Testis (tissue), 5 donors: ENCODE measurements at places on chromosomes 2 and 18.

DNA sequence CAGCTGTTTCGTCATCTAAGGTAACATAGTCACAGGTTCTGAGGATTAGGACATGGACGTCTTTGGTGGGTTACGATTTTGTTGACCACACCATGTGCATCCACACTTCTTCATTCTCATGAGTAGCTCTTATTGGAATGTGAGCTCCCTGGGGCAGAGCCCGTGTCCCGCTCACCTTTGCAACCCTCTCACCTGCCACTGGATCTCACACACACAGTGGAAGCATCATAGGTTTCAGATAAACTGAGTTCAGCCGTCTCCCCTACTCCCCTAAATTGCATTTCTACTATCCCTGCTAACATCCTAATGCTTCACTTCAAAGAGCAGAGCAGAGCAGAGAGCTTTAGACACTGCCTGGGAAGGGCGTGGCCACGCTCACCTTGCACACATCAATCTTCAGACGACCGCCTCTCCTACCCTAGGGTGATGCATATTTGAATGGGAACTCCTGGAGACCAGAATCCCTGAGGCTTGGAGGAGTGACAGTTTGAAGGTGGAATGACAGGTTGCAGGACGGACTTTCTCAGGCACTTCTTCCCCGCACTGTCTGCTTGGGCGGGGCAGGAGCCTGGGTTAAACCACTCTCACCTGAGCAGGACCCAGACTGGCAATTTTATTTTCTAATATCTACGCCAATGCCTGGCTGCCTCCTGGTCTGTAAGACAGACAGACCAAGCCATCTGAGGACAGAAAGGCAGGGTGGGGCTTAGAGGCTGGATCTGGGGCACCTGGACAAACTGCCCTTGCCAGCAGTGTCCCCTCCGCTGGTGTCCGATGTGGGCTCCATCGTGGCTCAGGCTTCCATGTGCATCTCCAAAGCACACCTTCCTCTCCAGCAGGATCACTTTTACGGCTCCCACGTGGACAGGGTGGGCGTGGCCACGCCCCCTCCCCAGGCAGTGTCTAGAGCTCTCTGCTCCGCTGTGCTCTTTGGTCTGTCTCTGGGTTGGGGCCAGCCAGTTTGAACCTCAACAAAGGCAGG lies 229.5 kb upstream of the COPS8 start:
- H3K36me3 ChIP-seq: no peaks in the 10 kb centered on the region
- H3K4me3 ChIP-seq: no peak overlapping the region
- no peaks in the 10 kb centered on the region for H3K27me3 ChIP-seq
- no peak for DNase-seq
- H3K4me1 ChIP-seq: peaks cover 6% of the 10 kb centered on the region

DNA sequence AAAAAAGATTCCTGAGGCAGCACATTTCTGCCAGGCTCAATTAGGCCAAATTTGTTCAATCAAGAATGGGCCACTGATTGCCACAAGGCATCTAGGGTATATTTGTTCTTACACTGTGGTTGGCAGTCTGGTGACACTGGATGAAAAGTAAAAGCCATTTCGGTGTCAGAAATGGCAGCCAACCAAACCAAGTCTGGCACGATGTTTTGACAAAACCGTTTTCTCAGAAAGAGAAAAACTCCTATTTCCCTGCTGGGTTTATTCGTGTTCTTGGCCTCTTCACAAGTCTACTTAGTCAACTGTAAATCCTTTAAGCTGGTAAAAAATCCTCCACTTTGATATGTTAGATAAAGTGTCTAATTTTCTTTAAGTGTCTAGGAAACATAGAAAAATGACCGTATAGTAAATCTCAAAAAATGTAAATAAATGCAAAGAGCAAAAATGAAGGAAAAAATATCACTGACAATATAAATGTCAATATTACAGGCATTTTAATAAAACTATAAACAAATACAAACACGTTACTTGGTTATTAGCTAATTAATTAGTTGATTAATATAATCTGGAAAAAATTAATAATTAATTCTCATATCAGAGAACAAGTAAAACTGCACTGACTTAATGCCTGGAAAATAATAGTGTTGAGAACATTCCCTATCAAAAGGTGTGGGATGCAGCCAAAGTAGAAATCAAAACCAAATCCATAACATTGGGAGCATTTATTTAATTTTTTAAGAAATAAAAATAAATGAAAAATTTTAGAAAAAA lies 182.0 kb upstream of the ZNF804A start:
- no peak for DNase-seq
- no peaks in the 10 kb centered on the region for H3K4me1 ChIP-seq
- no peak overlapping the region for H3K4me3 ChIP-seq
- H3K27ac ChIP-seq: no peak overlapping the region

DNA sequence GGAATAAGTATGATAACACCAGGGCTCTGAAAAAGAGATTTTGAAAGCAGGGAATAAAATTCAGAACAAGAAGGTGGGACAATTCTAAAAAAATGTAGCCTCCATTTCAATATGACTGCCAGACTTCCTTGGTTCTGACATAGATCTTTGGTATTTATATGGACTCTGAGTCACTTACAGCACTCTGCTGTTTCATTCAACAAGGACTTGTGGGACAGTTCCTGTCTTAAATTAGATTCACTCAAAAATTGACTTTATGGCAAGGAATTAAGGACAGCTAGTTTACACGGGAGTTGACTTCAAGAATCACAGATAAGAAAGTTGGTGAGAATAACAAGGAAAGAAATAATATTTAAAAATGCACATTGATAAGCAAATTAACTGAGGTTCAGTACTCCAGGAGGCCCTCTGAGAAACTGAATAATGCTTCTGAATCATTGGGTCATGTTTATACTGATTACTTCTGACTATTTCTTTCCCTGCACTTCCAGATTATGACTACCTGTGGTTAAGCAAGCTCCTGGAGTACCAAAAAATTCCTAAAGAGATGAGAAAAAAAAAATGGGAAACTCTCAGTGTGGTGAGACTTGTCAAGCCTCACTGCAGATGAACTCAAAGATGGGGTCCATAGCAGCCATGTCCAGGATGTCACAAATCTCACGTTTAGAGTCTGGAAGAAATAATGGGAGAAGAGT lies 828.3 kb upstream of the PIK3C3 start:
- H3K27ac ChIP-seq: no peak overlapping the region
- no peak for DNase-seq
- no peaks in the 10 kb centered on the region for H3K4me1 ChIP-seq
- no peaks in the 10 kb centered on the region for H3K36me3 ChIP-seq
- no peaks in the 10 kb centered on the region for H3K27me3 ChIP-seq

DNA sequence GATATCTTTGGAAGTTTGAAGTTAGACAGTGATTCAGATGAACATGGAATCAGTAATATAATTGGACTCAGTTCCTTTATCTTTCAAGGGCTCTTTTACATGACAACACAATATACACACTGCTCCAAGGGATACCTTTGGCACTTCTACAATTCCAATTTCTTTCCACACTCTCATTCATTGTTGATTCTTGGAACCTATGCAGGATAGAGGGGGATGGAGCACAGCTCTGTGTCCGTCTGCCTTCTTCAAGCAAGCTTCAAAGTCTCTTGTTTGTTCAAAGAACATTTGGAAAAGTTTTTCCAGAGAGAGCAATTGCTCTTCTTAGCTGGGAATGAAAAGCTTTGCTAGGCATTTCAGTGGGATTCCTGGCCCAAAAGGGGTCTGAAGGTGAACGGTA lies 276.2 kb upstream of the ZEB2 start:
- no peaks in the 10 kb centered on the region for H3K4me1 ChIP-seq
- H3K27me3 ChIP-seq: no peaks in the 10 kb centered on the region
- DNase-seq: no peak

DNA sequence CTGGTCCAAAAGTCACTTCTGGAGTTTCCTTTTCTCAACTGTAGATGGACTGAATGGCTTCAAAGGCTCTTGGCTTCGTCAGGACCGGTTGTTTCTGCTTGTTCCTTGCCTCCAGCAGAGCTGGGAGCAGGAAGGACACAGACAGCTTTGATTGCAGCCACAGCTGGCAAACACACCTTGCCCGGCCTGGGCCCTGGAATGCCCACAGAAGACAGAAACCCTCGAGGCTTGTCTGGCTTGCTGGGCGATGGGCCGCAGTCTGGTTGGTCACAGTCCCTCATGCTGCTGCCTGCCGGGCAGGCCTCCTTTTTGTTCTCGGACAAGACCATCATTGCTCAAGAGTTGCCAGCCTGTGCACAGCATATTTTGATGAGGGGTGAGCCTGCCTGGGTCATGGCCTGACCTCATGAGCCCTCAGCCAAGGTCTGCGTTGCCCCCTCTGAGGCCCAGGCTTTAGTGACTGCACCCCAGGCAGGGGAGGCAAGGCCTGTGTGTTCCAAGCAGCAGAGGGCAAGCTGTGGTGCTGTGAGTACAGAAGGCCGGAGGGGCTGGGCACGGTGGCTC lies 37.8 kb downstream of the ATP6V1C2 start:
- H3K4me1 ChIP-seq: no peaks in the 10 kb centered on the region
- H3K36me3 ChIP-seq: no peaks in the 10 kb centered on the region
- no peak for DNase-seq

GRCh38 chr2:108533832-108534583 lies at the start of gene LIMS1:
LIMS1 (plus strand) TSS chr2:108534470; CDS start chr2:108534563, 93 bp downstream.
- peak within 1 kb of the TSS; percentile 83 for H3K27ac ChIP-seq
- peaks cover 3% of the 10 kb centered on the region for H3K4me1 ChIP-seq
- peak; percentile 95 for DNase-seq
- H3K4me3 ChIP-seq: peak within 1 kb of the TSS; percentile 53
- H3K36me3 ChIP-seq: no peaks in the 10 kb centered on the region

DNA sequence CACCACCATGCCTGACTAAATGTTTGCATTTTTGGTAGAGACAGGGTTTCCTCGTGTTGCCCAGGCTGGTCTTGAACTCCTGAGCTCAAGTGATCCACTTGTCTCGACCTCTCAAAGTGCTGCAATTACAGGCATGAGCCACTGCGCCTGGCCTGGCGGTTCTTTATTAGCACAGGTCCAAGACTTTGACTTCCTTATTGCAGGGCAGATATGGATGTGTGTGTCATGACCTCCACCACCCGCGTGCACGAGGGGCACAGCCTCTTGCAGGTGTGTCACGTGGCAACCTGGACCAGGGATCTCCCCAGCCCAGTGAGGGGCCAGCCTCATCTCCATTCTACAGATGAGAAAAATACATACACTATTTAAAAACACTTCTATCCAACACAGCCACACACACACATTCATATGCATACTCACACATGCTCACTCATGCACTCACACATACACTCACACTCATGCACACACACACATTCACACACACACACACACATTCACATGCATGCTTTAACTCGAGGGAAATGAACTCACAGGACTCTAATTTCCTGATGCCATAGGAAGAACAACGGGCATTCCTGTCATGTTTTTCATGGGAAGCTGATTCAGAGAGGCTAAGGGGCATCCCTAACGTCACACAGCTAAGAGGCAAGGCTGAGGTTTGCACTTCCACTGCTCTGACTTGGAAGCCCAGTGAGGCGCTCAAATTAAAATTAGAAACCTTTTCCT lies 38.8 kb downstream of the RRM2 start:
- H3K36me3 ChIP-seq: no peaks in the 10 kb centered on the region
- no peak for DNase-seq
- no peaks in the 10 kb centered on the region for H3K27me3 ChIP-seq

GRCh38 chr2:156309167-156309566 lies 23.4 kb downstream of the NR4A2 start:
- H3K27ac ChIP-seq: no peak overlapping the region
- H3K36me3 ChIP-seq: no peaks in the 10 kb centered on the region
- H3K27me3 ChIP-seq: no peaks in the 10 kb centered on the region

DNA sequence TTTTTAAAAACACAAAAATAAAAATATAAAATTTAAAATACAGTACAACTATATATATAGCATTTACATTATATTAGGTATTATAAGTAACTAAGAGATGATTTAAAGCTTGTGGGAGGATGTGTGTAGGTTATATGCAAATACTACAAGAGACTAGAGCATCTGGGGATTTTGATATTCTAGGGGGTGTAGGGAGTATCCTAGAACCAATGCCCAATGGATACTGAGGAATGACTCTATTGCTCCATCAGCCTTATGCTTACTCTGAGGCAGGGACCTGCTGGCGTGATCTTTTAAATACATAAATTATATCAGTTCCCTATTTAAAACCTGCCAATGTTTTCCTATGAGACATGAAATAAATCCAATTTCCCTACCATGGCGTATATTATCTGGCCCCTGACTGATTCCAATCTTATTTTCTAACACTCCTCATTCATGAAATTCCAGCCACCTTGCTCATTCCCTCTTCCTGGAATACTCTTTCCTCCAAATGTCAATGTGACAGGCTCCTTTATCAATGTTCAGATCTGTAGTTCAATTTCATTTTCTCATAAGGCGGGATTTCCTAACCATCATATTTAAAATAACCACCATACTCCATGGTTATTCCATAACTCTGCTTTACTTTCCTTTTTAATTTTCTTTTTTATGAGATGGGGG lies 22.2 kb downstream of the SP3 start:
- H3K36me3 ChIP-seq: no peaks in the 10 kb centered on the region
- peaks cover under 1% of the 10 kb centered on the region for H3K4me1 ChIP-seq
- DNase-seq: no peak

- H3K27me3 ChIP-seq: no peaks in the 10 kb centered on the region
- H3K4me1 ChIP-seq: no peaks in the 10 kb centered on the region
- H3K27ac ChIP-seq: no peak overlapping the region
- no peak for DNase-seq
Measured at GRCh38 chr2:121187982-121188411, 97.0 kb downstream of the TFCP2L1 start.

DNA sequence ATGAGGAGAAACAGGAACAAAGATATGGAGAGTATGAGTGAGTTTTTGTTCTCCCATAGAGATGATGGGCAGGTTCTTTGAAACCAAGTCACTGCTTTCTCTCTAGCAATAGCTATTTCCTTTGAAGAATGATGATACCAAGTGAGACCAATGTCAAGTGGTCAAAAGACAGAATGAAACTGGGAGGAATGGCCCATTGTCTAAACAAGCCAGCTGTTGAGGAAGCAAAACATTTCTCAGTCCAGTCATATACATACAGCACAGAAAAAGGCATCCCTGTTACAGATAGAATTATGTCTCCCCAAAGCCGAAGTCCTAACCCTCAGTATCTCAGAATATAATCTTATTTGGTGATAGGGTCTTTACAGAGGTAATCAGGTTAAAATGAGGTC lies 66.1 kb upstream of the EPC2 start:
- H3K27me3 ChIP-seq: no peaks in the 10 kb centered on the region
- no peak overlapping the region for H3K4me3 ChIP-seq
- DNase-seq: no peak
- H3K4me1 ChIP-seq: no peaks in the 10 kb centered on the region
- no peaks in the 10 kb centered on the region for H3K36me3 ChIP-seq
- H3K27ac ChIP-seq: no peak overlapping the region

- H3K27me3 ChIP-seq: no peaks in the 10 kb centered on the region
- H3K4me3 ChIP-seq: no peak overlapping the region
- DNase-seq: no peak
- H3K27ac ChIP-seq: no peak overlapping the region
Measured at GRCh38 chr2:214377286-214377624, 33.6 kb upstream of the VWC2L start.

DNA sequence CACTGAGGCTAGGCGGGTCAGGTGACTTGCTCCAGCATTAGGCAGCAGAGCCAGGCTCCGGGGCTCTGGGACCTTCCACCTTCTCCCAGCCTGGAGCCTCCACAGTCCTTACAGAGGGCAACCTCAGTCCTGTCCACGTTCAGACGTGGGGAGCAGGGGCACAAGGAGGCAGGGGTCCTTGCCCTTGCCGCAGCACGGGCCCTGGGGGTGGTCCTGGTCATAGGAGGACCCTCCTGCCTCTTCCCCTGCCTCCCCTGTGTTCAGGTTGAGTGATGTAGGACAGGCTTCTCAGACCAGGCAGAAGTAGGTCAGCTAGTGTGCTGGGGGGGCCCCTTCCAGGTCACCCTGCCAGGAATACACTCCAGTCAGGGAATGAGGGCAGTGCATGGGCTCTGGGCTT lies 5.4 kb upstream of the ARHGEF4 start:
- H3K4me3 ChIP-seq: no peak overlapping the region
- DNase-seq: no peak
- H3K27ac ChIP-seq: no peak overlapping the region
- no peaks in the 10 kb centered on the region for H3K36me3 ChIP-seq
- no peaks in the 10 kb centered on the region for H3K4me1 ChIP-seq
- no peaks in the 10 kb centered on the region for H3K27me3 ChIP-seq
